ENCODE measurements at places on chromosomes 1 and 21.

DNA sequence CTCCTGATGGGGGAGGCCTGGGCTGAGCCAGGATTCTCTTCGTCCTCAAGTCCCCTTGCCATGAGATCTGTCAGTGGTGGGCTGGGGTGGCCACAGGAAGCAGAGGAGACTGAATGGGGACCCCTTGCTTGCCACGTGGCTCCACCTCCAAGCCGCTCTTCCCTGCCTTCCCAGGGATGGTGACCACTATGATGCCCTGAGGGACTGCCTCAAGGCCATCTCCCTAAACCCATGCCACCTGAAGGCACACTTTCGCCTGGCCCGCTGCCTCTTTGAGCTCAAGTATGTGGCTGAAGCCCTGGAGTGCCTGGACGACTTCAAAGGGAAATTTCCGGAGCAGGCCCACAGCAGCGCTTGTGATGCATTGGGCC lies 20.9 kb upstream of the TMEM222 start:
- DNase-seq: no peak

DNA sequence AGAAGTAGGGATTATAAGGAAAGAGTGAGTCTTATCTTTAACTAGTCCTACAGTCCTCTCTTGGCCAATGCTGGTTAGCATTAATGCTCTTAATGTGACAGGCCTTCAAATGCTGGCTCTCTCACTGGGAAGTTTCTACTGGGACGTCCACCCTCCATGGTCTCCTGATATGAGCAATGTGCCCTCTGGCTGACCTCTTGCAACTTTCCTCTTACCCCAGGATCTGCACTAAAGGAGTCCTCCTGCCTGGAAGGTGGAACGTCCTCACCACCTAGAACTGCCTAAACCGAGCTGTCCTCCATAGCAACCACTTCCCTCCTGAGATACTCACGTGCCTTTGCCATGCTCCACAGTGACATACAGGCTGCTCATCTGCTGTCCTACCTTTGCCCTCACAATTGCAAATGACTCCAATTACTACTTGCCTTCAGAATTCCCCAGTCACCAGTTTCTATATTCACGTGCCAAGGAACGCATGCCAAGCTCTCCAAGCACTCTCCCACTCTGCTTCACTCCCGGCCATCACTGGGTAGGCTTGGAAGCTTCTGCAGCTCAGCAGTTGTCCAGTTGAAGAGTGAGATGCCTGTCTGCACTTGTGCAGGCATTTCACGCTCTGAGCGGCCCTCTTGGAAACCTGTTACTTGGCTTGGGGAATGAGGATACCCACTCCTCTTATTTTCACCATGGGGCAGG lies 404.7 kb downstream of the RRAGC start:
- no peak for DNase-seq

DNA sequence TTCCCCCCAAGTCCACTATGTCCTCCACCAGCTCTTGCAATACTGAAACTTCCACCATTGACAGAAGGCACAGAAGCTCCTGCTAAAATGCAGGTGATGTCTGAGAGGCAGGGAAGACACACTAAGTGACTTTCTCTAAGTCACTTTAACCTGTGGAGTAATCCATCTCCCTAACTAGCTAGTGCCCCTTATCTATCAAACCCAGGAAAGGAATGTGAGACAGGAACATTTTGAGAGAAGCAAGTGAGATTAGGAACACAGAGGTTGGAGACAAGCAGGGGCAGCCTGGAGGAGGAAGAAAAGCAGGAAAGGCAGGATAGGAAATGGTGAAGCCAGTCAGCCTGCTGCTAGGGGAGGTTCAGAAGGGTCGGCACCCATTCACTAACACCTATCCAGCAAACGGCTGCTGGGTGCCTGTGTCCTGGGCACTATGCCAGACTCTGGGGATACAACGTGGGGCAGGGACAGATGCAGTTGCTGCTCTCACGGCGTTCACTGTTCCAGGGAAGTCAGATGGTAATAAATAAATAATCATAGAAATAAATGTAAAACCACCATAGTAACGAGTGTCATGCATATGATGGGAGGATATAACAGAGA lies 7.0 kb downstream of the GPA33 start:
- DNase-seq: no peak

GRCh38 chr1:193729429-193729828 lies 543.0 kb upstream of the B3GALT2 start:
- no peak for DNase-seq

DNA sequence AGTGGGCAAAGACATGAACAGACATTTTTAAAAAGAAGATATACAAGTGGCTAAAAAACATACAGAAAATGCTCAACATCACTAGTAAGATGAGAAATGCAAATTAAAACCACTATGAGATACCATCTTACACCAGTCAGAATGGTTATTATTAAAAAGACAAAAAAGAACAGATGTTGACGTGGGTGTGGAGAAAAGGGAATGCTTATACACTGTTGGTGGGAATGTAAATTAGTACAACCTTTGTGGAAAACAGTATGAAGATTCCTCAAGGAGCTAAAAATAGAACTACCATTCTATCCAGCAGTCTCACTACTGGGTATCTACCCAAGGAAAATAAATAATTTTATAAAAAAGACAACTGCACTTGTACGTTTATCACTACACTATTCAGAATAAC lies 73.9 kb downstream of the EBNA1BP2 start:
- no peak for DNase-seq

DNA sequence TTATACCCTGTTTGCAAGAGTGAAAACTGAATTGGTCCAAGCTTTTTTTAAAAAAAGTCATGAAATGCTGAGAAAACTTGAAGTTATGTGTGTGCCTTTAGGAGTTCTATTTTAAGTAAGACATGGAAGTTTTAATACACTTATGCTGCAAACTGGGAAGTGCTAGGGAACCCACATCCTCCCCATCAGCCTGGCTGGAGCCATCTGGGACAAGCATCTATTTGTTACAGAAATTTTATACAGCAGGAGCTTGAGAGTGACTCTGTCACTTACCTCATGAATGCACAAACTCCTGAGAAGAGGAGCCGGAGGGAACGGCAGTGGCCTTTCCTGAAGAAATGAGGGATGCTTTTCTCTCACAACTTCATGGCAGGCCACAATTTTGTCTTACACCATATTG lies 78.2 kb upstream of the SLC44A3 start:
- no peak for DNase-seq

- DNase-seq: no peak
Measured at GRCh38 chr1:97824624-97825023, 96.2 kb downstream of the DPYD start.

- DNase-seq: no peak
Measured at GRCh38 chr1:81542196-81542595, 258.5 kb upstream of the ADGRL2 start.

DNA sequence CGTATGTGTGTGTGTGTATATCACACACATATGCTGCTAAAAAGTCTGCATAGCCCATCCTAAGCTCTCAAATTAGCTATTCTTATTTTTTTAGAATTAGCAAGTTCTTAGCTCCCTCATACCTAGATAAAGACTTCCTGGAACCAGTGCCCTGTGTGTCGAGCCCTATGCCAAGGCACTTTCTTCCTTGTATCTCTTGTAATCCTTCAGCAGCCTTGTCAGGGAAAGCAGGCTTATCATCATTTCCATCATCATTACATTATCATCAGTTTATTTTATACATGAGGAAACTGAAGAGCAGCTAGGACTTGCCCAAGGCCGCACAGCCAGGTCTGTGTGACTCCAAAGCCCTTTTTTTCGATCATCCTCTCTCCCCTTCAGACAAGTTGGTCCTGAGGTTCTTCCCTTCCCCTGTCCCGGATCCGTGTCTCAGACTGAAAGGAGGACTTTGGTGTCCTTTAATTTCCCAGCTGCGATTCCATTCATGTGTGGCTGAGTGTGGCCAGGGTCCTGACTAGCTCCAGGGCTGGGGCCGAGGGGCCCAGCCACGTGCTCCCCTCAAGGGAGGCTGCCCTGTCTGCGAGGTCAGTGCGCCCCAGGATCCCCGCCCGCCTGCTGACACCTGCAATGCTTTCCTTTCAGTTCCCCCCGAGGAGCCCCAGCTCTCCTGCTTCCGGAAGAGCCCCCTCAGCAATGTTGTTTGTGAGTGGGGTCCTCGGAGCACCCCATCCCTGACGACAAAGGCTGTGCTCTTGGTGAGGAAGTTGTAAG lies 24.9 kb downstream of the IL6R start:
- no peak for DNase-seq

DNA sequence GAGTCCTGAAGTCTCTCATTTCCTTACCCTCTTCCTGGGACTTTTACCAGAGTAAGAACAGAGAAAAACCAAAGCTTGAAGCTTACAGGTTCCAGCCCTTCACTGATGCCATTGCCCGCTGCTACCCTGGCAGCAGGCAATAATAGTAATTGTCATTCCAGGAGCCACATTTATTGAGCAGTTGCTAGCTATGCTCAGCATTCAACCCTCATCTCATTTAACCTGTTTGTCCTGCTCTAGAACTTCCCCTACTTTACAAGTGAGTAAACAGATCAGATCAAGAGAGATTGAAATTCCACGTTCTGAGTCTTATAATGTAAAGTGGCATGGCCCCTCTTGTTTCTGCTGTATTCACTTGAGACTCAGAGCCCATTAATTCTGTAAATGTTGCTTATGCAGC lies 80.4 kb downstream of the ATP1A1 start:
- no peak for DNase-seq

- no peak for DNase-seq
Measured at GRCh38 chr1:23553231-23554126, 5.8 kb downstream of the ID3 start.

GRCh38 chr1:54390655-54391054 lies 15.5 kb downstream of the SSBP3 start:
- DNase-seq: no peak

- DNase-seq: peak; percentile 67
Measured at GRCh38 chr1:58922302-58923089, 138.6 kb upstream of the JUN start.

- DNase-seq: no peak
Measured at GRCh38 chr1:76763738-76764137, 103.5 kb upstream of the ST6GALNAC5 start.

GRCh38 chr1:245041058-245041698 lies 113.6 kb upstream of the KIF26B start:
- DNase-seq: no peak

GRCh38 chr1:224201383-224201782 lies 18.3 kb downstream of the DEGS1 start:
- DNase-seq: no peak

DNA sequence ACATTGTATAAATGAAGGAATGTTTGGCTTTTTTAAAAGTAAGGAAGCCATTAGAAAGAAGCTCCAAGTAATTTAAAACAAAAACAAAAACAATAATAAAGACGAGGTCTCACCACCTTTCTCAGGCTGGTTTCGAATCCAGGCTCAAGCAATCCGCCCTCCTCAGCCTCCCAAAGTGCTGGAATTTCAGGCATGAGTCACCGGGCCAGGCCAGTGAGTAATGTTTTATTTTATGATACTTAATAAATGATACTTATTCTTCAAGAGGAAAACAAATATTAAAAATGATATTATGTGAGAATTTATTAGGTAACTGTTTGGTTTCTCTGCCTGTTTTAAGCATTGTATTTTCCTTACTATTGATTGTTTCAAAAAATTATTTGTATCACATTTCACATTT lies 201.4 kb upstream of the BRINP3 start:
- no peak for DNase-seq

GRCh38 chr1:159829273-159829634 lies 2.6 kb downstream of the SLAMF8 start:
- DNase-seq: no peak
